ENCODE measurements at places on chromosomes 1 and 21.

DNA sequence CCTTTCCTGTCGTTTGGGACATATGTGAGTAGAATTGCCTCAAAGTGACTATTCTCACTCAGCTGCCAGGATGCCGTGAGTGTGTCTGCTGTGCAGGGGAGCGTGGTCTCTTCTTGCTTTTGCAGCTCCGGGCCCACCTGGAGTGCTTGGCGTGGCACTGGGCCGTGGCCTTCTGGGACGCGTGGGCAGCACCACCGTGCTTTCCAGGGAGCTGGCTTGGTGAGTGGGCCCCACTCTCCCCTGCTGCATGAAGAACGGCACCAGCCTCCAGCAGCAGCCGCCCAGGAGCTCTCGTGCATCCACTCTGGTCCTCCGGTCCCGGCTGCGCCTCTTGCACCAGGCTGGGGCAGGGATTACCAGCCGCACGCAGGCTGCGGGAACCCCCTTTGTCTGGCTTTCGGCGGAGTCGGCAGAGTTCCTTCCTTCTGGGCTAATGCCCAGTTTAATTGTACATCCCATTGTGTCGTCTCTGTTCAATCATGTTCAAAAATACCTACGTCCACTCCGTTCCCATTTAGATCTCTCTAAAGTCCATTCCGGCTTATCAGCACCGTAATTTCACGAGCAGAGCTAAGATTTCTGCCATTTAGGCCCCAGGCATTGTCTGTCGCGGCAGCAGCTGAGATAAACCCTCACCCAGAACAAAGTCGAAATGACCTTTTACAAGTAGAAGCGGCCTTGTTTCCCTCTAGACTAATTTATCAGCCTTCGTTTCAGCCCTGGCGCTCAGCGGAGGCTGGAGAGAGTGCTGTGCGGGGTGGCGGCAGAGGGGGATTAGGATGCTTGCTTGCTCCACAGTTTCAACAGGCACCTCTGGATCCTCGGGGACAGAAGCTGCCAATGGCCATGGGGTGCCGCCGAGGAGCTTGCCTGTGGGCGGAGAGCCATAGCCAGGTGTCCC is 129.6 kb downstream of the PRDM16 start:
- DNase-seq = peak; percentile 60

DNA sequence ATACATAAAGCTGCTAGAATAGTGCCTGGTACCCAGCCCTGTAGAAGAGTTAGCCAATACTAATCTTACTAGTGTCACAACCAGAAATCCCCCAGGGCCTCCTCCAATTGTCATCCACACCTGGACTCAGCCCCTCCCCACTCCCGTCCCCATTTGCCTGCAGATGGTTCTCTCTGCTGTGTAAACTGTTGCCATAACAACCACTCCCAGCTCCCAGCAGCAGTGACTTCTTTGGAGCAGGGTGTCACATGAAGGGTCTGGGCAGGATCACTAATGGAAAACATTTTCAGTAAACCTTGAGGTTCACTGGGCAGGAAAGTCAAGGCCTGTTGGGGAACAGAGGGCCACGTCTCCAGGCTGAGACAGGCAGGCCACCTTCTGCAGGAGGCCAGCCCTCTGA is 126.0 kb upstream of the IPO9 start:
- no peak for DNase-seq

- DNase-seq = no peak
Observed at GRCh38 chr1:151325231-151325630, 2.0 kb downstream of the PI4KB start.

GRCh38 chr1:101371259-101371658 is 134.4 kb downstream of the S1PR1 start:
- no peak for DNase-seq

GRCh38 chr1:239178961-239179360 is 207.4 kb upstream of the CHRM3 start:
- no peak for DNase-seq

DNA sequence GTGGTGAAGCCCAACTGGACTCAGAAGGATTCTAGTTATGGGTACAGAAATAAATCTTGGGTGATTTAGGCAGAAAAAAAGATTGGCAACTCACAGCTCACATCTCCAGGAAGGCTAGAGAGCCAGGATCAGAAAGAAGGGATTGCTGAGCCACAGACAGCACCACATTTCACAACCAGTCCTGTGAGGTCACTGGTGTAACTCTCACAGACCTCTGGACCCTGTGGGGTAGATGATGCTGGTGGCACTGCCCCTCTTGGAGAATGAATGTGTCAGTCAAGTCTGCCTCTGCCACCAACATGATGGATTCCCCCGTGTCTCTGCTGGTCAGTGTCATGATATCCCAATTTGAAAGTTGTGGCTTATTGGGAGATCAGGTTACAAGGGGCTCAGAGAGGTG is 70.9 kb upstream of the HMCN1 start:
- no peak for DNase-seq

DNA sequence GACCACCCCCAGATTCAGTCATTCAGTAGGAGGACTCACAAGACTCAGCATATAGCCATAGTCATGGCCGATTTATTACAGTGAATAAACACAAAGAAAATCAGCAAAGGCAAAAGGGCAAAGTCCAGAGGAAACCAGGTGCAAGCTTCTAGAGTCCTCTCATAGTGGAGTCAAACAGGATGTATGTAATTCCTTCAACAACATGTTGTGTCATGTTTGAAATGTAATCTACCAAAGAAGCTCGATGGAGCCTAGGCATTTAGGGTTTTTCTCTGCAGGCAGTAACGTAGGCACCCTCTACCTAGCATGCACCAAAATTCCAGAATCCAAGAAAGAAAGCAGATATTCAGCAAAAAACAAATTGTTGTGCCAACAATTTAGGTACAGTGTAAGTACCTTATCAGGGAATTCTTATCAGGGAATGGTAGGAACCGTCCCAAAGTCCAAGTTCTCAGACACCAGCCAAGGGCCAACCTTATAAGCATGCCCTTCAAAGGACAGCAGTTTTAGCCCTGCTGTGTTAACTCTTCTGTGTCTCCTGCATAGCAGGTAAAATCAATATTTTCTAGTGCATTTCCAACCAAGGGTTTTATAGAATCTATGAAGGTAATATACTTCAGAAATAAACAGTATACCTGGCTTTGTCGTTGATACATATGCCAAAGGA is 16.1 kb upstream of the SLAMF6 start:
- no peak for DNase-seq

GRCh38 chr1:64744492-64745180 is at the start of gene RAVER2:
TSS of gene RAVER2 (plus strand) at chr1:64745075. CDS start at chr1:64745173, 98 bp downstream.
- DNase-seq = peak; percentile 78

DNA sequence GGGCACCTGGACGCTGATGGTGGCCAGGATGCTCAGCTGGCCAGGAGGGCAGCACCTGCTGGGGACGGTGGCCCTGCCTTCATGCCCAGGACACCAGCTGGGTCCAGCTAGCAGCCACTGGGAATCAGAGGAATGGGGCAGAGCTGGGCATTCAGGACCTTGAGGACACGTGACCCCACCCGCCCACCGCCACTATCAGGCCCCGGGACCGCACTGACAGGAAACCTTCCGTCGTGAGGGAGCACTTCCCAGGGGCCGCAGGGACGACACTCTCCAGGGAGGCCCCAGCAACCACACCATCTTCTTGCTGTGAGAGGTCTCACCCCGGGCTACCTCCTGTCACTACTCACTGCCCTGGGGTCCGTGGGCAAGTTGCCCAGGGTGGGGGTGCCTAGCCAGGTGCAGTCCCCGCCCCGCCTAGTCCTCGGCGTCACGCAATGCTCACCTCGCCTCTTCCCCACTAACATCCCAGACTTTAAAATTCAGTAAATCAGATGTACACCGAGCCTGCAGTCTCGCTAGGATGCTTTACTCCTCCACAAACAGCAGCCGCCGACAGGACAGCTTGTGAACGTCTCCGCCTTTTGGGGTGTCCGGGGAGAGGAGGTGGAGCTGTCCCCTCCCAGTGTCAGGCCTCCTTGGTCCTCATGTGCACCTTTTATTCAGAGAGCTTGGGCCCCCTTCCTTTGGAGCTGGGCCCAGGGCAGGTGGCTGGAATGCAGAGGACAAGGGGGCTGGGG is 4.9 kb downstream of the VWA1 start:
- DNase-seq = no peak
